Tibial nerve (tissue), 4 donors: ENCODE measurements at places on chromosomes 12 and 14. TPM values are rescaled to one million over a fixed set of nuclear protein-coding genes. Genes with fewer than 3 reads are reported as not detected.

The CCDC197 gene
- total RNA-seq, result not detected

The LMBR1L gene
- total RNA-seq, result 97.5 TPM

The ITGB7 gene
- total RNA-seq, result 7.1 TPM

The PDE3A gene
- total RNA-seq, result 17.6 TPM

The NDRG2 gene
- 971 TPM for total RNA-seq

The LRRC74A gene
- total RNA-seq, result not detected

The SCARB1 gene
- total RNA-seq, result 55.3 TPM

- peak; percentile 43 for DNase-seq
These were observed 783 bp downstream of the CORO1C start for GRCh38 chr12:108730365-108731104.

- no peak for DNase-seq
These were observed 25.5 kb upstream of the NPFF start for GRCh38 chr12:53532524-53533445.

- DNase-seq, result no peak
These were observed 358 bp downstream of the ELK3 start for GRCh38 chr12:96194576-96194889.

- no peak for DNase-seq
These were observed 62.7 kb upstream of the CHGA start for GRCh38 chr14:92860049-92860840.

DNA sequence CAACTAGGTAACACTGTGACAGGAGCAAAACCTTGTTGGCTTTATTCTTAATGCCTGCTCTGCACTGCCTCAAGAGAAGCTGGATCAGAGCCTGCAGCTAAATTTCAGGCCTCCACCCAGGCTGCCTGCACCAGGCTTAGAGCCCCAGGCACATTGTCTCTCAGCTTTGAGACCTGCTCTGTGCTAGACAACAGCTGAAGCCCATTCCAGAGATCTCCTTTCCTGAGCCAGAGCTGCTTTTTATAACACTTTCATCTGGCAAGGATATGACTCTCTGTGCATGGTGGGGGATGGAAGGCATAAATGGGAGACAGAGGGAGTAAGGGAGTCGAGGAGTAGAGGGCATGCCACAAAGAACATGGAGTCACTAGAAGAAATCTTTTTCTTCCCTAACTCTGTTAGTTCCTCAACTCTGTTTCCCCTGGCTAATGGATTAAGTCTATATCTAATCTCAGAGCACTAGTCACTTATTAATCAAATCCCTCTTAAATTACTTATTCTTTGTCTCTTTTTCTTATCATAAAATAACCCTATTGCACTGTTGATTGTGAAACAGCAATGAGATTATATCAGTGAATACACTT, 27.1 kb upstream of the LUM start:
- no peak for DNase-seq

GRCh38 chr12:21642707-21643389, 14.8 kb downstream of the LDHB start:
- no peak for DNase-seq

- no peak for DNase-seq
These were observed 24.0 kb downstream of the RNF34 start for GRCh38 chr12:121423682-121424623.

DNA sequence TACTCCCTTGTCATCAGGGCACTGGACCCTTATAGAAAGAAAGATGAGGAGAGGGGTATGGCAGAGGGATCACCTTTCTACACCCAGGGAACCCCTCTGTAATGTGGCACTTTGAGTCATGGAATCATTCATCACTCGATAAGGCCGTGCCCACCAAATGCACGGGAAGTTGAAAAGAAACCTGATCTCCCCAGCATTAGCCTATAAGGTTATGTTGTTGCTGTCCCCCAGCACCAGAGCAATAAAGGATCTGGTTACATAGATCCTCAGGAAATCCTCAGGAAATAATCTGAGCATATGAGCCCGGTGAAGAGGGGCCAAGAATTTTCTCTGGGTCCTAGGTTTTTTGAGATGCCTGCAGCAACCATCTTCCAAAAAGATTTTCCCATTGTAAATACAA, 148.8 kb upstream of the CRY1 start:
- DNase-seq, result no peak

GRCh38 chr12:125194163-125194773, 129.0 kb downstream of the AACS start:
- DNase-seq, result no peak
